ENCODE measurements at places on chromosomes 5 and 9.

DNA sequence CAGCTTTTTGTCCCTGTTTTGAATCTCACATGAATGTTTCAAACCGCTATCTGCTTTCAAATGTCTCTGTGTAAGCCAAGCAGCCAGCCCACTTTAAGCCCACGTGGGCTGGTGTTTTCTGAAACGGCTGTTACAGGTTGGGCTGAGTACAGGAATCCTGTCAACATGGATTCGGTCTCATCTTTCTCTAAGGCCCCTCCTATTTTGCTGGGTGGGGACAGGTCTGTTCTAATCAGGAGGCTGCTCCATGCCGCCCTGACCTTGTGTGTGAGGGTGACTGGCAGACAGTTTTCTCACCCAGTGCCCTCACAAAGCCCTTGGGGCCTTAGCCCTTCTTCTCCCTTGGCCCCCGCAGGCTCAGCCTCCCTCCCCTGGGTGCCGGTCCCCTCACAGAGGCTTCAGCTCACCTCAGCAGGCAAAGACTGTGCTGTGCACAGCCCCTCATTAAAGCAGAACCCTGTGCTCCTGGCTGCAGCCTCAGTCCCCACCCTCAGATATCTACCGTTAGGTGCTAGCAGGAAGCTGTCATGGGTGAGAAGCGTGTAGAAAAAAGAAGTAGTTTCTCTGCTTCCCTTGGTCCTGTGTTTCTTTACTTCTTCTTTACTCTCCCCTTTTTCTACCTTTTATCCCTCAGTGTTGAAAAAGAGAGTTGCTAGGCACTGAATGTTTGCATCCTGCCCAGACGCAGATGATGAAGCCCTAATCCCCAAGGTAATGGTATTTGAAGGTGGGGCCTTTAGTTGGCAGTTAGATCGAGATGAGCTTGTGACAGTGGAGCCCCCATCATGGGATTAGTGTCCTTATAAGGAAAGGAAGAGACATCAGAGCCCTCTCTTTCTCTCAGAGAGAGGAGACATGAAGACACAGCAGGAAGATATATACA lies 205.7 kb downstream of the ADAMTS12 start:
- DNase-seq: no peak

GRCh38 chr9:13388157-13388556 lies 108.7 kb upstream of the MPDZ start:
- DNase-seq: no peak

- DNase-seq: no peak
These were observed 2.3 kb upstream of the SLC23A1 start for GRCh38 chr5:139385061-139386049.

DNA sequence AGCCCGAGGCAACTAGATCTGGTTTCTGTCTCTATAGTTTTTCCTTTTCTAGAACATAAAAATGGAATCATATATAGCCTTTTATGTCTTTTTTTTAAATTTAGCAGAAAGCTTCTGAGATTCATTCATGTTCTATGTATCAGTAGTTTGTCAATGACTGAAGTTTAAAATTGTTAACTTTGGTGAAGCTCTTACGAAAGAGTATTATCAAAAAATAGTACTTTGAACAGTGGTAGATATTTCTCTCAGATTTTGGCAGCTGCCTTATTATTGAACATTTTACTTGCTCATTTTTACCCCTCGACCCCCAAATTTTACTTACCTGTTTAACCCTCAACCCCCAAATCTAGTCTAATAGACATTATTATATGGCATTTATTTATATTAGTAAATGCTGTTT lies 10.2 kb downstream of the NIPBL start:
- no peak for DNase-seq

GRCh38 chr9:98429613-98430012 lies 174.2 kb upstream of the TBC1D2 start:
- no peak for DNase-seq
